Activated T-cell treated with anti-CD3 and anti-CD28 coated beads, Interleukin-2, amount 50 U/mL, for 72 hours (primary cell): ENCODE measurements at places on chromosomes 1 and 21. TPM values are rescaled to one million over a fixed set of nuclear protein-coding genes. Genes with fewer than 3 reads are reported as not detected.

DNA sequence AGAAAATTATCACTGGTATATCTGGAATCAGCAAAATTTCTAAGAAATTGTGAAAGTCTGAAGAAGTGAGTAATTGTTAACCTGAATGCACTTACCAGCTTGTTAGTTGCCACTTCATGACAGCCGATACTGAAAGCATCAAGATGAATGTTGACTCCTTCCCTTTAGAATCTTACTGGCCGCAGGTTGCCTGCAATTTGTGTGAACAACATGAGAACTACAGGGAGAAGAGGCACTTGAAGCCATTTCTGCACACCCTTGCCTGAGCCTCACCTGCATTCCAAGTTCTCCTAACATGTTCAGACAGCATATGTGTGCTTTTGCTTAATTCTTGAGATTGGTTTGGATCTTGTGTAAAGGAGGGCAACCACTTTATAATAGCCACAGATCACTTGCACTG is 59.2 kb upstream of the SSX2IP start:
- no peak for DNase-seq

DNA sequence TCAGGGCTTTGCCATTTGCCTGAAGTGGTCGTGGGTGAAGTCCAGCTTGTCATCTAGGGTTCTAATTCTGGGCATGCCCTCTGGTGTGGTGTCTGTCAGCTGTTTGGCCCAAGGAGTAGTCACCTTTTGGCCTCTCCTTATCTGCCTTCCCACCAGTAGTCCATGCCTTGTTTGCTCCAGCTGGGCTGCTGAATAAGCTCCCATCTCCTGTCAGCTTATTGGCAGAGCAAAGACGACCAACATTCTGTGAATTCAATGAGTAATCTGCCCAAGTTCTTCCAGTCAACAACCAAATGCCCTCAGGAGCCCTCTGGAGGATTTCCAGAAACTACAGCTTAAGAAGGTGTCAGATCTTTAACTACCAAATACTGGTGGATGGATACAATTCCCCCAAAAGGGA is 7.0 kb downstream of the BCAN start:
- no peak for DNase-seq

DNA sequence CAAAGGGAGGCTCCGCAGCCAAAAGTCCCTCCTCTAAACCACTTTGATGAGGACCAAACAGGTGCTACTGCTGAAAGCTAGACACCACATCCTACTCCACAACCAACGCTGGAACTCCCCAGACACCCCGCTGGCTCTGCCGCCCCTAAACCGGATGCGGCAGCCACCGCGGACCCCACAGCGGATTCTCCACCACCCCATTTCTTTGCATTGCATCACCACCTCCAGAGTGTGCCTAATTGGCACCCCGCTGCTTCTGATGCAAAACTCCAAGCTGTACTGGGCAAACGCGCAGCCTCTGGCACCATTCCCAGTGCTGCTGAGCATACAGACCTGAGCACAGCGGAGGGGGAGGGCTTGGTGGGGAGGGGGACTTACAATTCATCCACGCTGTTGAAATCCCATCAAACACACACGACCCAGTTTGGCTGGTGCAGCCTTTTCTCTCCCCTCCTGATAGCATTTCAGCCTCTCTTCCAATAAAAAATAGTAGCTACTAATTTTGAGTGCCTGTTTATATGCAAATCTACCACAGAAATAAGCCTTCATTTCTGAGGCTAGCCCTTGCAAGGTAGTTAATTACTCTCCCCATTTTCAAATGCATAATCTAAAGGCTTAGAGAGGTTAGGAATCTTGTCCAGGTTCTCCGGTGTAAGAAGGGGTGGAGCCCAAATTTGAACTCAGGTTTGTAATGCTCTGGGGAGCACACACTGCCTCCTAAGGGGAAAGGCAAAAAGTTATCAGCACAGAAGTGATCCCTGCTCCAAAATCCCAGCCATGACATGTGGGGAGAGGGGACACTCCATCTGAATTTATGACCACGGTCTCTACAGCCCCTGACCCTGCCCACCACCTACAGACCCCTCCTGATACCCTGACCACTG is 12.2 kb upstream of the RGS16 start:
- peak; percentile 94 for DNase-seq

DNA sequence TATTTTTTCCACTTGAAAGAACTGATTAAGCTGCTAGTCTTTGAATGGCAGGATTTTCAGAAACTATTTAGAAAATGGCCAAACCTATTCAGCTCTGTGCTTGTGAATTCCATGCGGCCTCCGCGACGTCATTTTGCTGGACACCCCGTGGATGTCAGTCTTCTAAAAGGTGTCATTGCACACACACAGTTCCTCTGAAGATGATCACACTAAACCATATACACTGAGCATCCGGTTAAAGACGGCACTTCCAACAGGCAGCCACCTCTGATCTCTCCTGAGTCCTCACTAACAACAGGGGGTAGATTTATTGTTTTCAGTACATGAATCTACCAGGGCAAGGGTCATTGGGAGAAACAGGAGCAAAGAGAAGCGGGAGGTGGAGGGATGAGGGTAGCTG is 9.1 kb downstream of the CFAP74 start:
- no peak for DNase-seq

Gene KLHDC9
- total RNA-seq: 5.7 TPM

GRCh38 chr1:2199042-2199810 is 4.7 kb upstream of the FAAP20 start:
- peak; percentile 85 for DNase-seq
